ENCODE measurements at places on chromosomes 6 and 20. TPM values are rescaled to one million over a fixed set of nuclear protein-coding genes. Genes with fewer than 3 reads are reported as not detected.

The MRAP2 gene
- 0.57 TPM for total RNA-seq

The FOXA2 gene
- not detected for total RNA-seq

The SLC4A11 gene
- total RNA-seq = 28.9 TPM

The NQO2 gene
- total RNA-seq = 19.8 TPM

The RCAN2 gene
- total RNA-seq = 3.2 TPM

The BCLAF1 gene
- 150 TPM for total RNA-seq

All from bladder microvascular endothelial cell (primary cell).